ENCODE measurements at places on chromosomes 16 and 17.

- DNase-seq, result no peak
These were observed 237.3 kb upstream of the WSCD1 start for GRCh38 chr17:5832886-5833285.

- no peak for DNase-seq
These were observed 20.2 kb upstream of the RBFOX3 start for GRCh38 chr17:79630821-79631639.

- DNase-seq, result no peak
These were observed 340.7 kb downstream of the SLC39A11 start for GRCh38 chr17:72751746-72752145.

DNA sequence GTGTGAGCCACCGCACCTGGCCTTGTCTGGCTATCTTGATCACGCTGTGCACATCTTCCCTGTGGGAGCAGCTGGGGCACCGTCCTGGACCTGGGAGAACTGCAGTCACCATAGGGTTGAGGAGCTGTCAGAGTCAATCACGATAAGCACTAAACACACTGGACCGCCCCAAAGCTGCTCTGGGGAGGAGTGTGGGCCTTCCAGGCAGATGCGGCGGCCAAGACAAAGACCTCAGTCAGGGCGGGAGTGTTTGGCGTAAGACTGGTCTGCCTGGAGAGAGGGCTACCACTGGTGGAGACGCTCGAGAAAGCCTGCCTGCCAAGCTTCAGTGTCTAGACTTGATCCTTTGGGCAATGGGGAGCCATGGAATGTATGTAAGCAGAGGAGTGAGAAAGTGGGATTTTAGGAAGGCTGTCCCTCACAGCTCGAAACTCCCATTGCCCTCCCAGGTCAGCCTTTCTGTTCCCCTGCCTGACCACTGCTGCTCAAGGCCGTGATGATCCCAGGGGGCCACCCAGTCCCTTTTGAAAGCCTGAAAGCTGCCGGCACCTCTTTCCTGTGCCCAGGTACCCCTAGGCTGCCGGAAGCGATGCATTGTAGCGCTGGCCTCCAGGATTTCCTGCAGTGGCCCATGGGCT is 29.3 kb upstream of the CIBAR2 start:
- no peak for DNase-seq

DNA sequence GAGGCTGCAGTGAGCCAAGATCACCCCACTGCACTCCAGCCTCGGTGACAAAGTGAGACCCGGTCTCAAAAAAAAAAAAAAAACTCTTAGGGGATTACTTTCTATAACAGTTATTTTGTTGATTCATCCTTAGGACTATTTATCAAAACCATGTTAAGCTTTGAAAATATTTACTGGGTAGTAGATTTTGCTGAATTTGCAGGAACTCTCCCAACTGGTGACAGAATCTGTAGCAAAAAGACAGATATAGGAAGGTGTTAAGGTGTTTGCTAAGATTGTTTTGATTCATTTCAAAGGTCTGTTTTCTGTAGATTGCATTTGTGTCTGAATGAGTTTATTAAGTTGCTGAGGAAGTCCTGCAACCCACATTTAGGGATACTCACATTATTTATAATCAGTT is 192.6 kb downstream of the PRKCA start:
- no peak for DNase-seq

DNA sequence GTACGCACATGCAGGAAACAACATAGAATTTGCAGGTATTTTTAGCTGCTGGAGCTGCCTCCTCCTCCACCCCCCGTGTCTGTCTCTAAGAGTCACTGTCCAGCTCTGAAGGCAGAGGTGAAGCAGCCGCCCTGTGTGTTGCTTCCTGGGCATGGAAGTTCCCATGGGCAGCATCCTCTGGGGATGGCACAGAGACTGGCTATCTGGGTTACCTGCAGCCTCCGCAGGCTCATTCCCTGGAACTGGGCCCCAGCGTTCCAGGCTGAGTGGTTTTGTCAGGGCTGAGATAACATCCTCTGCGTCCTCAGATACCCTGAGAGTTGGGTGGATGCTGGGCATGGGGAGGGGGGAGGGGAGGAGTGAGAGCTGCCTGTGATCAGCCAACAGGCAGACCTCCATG is 41.5 kb upstream of the MRTFB start:
- DNase-seq, result no peak

DNA sequence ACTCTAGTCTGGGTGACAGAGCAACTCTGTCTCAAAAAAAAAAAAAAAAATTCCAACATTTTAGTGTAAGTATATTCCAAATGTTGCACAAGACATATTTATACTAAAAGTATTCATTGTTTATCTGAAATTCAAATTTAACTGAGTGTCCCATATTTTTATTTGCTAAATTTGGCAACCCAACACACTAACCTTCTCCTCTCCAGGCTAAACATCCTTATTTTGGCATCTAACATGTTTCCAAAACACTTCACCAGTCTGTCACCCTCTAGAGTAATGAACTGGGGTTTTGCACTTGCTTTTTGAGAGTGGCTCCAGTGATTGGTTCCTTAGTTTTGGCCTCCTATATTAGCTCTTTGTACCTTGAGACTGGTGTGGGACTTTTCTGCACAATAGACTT is 243.4 kb upstream of the SALL1 start:
- DNase-seq, result no peak

GRCh38 chr16:87864331-87864989 is 4.8 kb downstream of the SLC7A5 start:
- no peak for DNase-seq

GRCh38 chr16:13018026-13018425 is 116.6 kb downstream of the SHISA9 start:
- no peak for DNase-seq

- no peak for DNase-seq
These were observed 48.6 kb upstream of the XYLT1 start for GRCh38 chr16:17519101-17519955.

DNA sequence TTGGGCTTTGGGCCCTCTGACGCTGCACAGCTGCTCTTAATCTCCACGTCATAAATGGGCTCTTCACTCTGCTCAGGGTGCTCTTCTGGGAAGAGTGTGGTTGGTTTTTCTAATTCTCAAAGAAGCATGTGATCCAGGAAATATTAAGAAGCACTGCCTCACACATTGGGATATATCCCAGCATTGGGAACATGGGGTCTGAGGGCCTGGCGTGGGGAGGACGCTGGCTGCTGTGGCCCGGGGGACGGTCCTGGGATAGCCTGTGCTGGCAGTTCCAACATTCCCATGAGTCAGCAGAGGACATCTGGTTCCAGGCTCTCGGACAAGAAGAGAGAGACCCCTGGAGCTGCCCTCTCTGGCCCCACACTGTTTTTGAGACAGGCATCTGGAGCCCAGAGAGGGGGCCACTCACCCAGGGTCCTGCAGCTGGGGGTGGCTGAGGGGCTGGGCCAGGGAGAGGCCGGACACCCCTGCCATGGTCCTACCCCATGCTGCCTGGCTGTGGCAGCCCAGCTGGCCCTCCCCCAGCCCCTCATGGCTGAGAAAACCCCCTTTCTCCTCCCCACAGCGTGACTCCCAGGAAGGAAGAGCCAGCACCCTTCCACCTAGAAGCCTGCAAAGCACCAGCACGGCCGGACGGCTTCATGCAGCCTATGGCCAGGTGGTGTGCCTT is 58.8 kb downstream of the NT5M start:
- no peak for DNase-seq

GRCh38 chr16:56931271-56931891 is 561 bp upstream of the HERPUD1 start:
- no peak for DNase-seq

GRCh38 chr17:18975597-18975996 is 23.6 kb downstream of the SLC5A10 start:
- no peak for DNase-seq

GRCh38 chr17:7922845-7923628 is 6.6 kb downstream of the KCNAB3 start:
- no peak for DNase-seq

DNA sequence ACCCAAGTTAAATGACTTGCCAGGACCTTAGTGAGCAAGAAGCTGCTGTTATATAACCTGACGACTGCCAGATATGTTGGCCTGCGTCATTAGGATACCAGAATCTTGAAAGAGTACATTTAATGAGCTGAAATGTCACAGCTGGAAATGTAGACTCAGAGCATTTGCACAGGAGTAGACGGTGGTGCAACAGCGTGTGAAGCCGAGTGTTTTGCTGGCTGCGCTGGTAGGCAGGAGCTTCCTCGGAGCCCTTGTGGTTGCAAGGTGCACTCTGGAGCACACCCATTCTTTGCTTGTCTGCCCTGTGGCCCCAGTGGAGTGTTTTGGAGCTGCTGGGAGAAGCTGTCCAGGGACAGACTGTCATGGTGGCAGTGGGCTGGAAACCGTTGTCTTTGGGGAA is 79.3 kb downstream of the BANP start:
- no peak for DNase-seq

DNA sequence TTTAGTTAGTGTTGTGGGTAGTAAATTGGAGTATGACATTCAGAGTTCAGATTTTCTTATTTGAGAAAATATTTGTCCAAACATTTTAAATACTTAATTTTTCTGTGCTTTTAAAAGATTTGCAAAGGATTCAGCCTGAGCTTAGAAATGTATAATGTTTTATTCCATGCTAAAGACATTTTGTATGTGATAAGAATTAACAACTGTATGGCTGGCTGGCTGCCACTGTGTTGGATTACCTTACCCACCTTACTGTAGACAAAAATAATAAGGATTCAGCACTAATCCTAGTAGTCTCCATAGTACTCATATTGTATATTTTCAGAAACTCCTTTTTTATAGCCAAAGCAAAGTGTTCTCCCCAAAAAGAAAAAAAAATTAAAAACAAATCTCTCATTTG is 74.8 kb downstream of the TANC2 start:
- peak; percentile 5 for DNase-seq

GRCh38 chr16:88385112-88385594 is 2.4 kb downstream of the ZNF469 start:
- DNase-seq, result no peak

GRCh38 chr17:40493697-40494096 is 7.7 kb downstream of the TNS4 start:
- DNase-seq, result no peak

DNA sequence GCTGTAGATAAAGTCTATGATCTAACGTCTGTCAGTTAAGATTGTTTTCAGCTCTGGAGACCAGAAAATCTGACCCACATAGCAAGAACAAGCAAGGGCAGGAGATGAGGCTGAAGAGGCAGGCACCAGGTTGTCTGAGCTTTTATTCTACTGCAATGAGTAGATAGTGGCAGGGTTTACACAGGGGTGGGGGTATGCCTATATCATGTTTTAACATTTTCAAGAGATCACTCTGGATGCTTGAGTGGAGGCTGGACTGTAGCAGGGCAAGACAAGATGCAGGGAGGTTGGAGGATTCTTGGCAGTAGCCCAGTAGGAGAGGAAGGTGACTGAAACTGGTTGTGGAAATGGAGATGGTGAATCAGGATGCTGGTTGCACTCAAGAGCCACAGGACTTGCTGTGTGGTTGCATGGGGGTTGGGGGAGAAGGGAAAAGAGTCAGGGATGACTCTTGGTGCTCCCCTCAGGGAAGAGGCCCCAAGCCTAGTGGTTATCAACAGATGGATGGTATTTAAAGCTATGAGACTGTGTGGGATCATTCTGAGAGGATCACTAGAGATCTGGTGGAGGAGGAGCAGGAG is 143.1 kb upstream of the KCNJ18 start:
- DNase-seq, result no peak

DNA sequence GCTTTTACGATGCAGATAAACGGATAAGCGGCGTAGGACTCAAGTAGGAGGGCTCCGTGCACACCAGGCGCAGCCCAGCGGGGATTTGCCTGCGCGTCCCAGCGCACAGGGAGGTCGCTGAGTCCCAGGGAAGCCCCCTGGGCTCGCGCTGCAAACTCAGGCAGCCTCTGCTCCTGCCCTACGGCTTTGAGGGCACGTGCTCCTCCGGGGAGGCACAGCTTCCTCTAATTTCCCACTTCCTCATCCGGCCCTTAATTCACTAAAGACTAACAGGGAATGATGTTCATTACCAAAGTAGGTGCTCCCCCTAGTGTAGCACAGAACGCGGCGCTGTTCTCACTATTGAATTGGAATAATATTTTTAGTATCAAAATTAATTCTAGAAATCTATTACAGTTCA is 825.4 kb downstream of the KCNJ18 start:
- no peak for DNase-seq
